Esophagus mucosa (tissue), 1 donor: ENCODE measurements at places on chromosomes 4 and X. TPM values are rescaled to one million over a fixed set of nuclear protein-coding genes. Genes with fewer than 3 reads are reported as not detected.

DNA sequence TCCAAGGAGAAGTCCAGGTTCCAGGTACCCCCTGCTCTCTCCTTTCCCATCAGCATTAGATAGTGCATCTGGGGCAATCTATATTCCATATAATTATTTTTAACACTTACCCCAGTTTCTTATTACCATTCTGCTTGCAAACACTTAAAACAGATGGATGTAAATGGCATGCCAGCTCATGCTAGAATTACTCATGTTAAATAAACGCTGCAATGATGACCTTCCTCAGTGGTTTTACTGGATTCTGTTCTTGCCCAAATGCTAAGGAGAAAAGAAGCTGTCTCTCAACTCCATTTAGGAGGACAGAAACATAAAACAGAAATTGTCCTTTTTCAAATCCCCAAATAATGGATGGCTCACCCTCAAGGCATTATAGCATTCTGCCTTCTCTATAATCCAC, 161.1 kb downstream of the NLGN4X start:
- no peak for ATAC-seq

- peak; percentile 68 for ATAC-seq
Measured at GRCh38 chr4:153326513-153326912, 18.0 kb upstream of the MND1 start.

DCAF4L1 gene
- 0.08 TPM for total RNA-seq

MAGEA10 gene
- not detected for total RNA-seq

DNA sequence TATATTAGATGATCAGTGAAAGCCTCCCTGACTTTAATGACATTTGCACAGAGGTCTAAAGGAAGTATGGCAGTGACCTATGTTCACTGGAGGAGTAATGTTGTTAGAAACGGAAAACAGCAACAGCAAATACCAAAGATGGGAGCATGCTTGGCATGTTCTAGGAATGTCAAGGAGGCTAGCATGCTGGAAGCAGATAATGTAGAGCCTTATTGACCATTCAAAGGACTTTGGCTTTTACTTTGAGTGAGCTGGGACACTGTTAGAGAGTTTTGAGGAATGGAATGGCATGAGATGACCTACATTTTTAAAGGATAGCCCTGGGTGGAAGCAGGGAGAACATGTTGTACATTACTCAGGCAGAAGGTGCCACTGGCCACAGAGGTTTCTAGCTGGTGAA, 6.0 kb downstream of the RPA4 start:
- no peak for ATAC-seq

GRCh38 chr4:25782482-25782881, 80.3 kb downstream of the SEL1L3 start:
- ATAC-seq, result no peak

- peak; percentile 99 for ATAC-seq
Measured at GRCh38 chrX:72685810-72686456, 28.2 kb downstream of the PHKA1 start.

- no peak for ATAC-seq
Measured at GRCh38 chr4:53039741-53040458, 177.8 kb downstream of the RASL11B start.

GRCh38 chr4:178415925-178416324, 973.7 kb upstream of the AGA start:
- no peak for ATAC-seq

FAM47E gene
- total RNA-seq, result 0.20 TPM

DNA sequence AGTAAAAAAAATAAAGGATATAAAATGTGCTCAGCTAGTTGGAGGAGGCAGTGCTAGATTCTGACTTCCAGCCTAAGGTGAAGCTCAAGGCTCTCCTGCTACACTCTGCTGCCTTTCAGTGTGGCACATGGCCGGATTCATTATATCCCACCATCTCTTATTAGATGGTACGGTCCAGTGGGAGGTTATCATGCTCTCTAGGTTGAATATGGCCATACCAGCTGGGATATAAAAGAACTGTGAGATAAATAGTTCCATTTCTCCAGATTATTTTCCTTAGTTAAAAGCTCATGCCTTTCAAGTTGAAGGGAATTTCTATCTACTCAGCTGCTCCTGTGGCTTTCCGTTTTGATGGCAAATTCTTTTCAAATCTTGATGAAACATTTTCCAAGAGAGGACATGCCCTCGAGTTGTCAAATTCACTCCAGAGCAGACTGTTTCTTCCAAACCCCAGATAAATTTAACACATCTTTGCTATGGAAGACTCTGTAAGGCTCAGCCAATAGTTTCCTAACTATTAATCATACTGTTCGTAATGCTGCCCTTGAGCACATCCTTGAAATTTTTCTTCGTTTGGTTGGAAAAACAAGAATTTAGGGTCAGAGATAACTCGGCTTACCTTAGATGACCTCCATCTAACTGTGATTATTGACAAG, 2.2 kb upstream of the MGARP start:
- ATAC-seq, result no peak

- ATAC-seq, result no peak
Measured at GRCh38 chrX:12949205-12949926, 25.5 kb upstream of the TMSB4X start.

GYPB gene
- not detected for total RNA-seq

DNA sequence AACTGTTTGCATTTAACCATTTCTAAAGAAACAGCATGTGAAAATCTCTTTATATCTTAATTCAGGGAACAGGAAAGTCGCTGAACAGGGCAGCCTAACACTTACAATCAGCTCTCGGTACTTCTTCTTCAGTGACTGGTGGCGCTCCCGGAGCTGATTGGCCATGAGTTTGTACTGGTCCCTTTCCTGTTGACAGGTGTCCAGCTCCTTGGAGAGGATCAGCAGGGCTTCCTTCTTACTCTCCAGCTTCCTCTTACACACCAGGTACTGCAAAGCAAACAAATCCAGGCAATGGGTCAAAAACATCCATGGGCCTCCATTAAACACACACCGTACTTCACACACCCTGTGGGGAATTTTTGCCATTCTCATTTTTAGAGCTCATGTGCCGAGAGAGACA, 36.4 kb downstream of the CCDC149 start:
- no peak for ATAC-seq

GRCh38 chr4:24578364-24578763, 6.0 kb downstream of the DHX15 start:
- ATAC-seq, result no peak

DNA sequence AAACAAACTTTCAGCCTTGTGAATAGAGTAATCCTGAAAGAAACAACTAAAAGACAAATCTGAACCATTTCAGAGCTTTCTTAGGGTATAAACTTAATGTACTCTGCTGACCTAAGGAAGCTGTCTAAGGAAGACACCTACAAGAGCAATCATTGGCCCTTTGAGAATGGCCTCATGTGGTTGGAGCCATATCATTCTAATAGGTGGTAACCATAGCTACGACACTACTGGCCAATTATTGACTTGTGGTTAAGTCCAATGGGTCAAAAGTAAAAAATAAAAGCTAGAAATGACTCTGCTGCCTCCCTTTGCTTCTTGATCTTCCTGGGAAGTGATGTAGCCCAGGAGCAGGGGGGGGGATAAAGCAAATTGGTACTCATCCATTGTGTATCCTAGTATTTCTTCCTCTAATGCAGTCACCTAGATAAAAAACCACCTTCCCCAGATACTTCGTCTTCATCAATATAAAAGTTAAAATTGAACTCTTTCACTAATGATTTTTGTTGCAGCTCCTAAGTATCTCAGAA, 547.0 kb downstream of the ARAP2 start:
- no peak for ATAC-seq
